NCI-H2107 (cell line): ENCODE measurements at places on chromosomes 4 and X.
A peak's percentile ranks its signal among the peaks of the same experiment; 100 is the strongest.

GRCh38 chr4:20684852-20685763 is 15.2 kb upstream of the PACRGL start:
- no peak for DNase-seq

- DNase-seq, result no peak
Observed at GRCh38 chrX:31279359-31279758, 207.5 kb upstream of the FTHL17 start.

DNA sequence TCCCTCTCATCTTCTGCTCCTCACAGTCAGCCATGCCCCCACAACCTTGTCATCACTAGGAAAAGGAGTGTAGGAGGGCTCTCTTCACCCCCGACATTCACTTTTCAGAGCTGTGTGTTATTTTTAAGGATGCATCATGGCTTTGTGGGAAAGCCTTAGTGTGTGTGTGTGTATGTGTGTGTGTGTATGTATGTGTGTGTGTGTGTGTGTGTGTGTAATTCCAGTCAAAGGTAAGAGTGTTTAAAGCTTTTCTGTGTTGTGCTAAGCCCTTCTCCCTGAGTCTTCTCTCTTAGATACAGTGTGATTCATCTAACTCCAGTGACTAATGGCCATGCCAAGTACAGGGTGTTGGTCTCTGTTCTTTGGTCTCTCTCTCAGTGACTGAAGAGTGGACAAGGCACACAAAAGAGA is 76.6 kb downstream of the CHIC2 start:
- DNase-seq, result no peak

DNA sequence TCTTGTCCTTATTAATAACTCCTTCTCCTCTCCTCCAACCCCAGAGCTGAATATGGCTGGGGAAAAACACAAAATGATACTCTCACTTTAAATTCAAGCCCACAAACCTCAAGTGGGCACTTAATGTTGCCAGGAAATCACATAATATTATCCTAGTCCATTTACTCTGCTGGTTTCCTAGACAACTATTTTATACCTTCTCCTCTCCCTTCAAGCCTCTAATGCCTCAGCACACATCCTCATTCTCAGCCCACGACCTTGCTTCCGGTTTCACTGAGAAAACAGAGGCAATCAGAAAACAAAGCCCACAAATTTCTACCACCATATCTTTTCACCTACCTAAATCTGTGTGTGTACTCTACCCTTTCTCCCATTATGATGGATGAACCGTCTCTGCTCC is 12.1 kb upstream of the CLCN5 start:
- DNase-seq, result peak; percentile 46

- no peak for DNase-seq
Observed at GRCh38 chrX:8579602-8580001, 115.0 kb downstream of the VCX3B start.

GRCh38 chr4:157792716-157793115 is 380.1 kb downstream of the GASK1B start:
- DNase-seq, result no peak

GRCh38 chrX:88244066-88244465 is 503.0 kb upstream of the CPXCR1 start:
- no peak for DNase-seq

DNA sequence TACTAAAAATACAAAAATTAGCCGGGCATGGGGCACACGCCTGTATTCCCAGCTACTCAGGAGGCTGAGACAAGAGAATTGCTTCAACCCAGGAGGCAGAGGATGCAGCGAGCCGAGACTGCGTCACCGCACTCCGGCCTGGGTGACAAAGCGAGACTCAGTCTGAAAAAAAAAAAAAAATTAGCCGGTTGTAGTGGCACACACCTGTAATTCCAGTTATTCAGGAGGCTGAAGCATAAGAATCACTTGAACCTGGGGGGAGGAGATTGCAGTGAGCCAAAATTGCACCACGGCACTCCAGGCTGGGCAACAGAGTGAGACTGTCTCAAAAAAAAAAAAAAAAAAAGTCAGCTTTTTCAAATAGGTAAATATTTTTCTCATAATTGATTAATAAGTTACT is 71.9 kb downstream of the WDFY3 start:
- DNase-seq, result no peak

DNA sequence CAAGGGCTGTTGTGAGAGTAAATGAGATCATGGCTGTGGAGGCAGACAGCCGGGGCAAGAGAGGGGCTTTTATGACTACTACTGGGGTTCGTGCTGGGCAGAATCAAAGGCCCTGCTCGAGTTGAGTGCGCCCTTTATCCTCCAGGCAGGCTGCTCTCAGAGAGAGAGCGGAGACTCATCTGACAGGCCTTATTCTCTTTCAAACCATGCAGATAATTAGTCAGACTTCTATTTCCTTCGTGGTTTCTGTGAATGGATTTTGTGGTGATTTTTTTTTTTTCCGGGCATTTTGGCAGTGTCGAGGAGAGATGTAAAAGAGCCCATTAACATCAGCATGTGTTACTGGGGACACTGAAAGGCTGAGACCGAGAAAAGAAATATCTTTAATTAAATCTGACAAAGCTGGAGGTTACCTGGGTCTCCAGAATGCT is 73.6 kb downstream of the MED28 start:
- peak; percentile 22 for DNase-seq

DNA sequence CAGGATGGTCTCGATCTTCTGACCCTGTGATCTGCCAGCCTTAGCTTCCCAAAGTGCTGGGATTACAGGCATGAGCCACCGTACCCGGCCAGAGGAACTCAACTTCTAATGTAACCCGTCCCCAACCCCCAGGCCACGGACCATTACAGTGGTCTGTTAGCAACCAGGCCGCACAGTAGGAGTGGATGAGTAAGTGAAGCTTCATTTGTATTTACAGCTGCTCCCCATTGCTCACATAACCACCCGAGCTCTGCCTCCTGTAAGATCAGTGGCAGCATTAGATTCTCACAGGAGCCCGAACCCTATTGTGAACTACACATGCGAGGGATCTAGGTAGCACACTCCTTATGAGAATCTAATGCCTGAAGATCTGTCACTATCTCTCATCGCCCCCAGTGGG is 119.6 kb downstream of the SHROOM3 start:
- DNase-seq, result no peak

DNA sequence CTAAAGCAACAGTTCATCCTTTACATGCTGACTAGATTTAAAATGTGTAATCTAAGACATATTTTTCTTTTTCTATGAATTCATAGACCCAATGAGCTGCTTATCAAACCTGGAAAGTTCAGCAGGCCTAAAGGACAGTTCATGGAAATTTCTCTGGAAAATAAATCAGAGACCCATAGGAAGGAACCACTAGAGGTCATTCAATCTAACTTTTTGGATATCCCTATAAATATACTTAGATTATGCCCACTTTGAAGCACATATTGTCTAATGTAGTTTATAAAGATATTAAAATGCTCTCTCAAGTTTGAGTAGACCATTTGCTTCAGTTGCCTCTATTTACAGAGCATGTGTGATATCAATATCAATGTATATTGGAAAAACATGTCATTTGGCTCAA is 473.0 kb downstream of the FAT4 start:
- no peak for DNase-seq

- no peak for DNase-seq
Observed at GRCh38 chr4:19583827-19584569, 667.7 kb upstream of the SLIT2 start.

DNA sequence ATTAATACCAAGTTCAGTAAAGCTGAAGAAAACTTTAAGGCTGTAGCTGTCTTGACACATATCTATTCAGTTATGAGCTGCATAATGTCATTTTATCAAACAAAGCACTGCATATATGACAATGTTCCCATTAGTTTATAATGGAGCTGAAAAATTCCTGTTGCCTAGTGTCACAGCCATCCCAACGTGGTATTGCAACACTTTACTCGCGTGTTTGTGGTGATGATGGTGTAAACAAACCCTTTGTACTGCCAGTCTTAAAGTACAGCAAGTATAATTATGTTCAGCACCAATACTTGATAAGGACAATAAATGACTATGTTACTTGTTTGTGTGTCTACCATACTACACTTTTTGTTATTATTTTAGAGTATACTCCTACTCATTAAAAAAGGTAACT is 1415.6 kb upstream of the PCDH7 start:
- no peak for DNase-seq

GRCh38 chrX:109536439-109537323 is at the start of gene NXT2:
Gene NXT2, plus strand, starts transcription at chrX:109536844. Its CDS starts 163 bp downstream, at chrX:109537007.
- peak; percentile 73 for DNase-seq

GRCh38 chr4:22645481-22646182 is 47.1 kb upstream of the GBA3 start:
- no peak for DNase-seq

DNA sequence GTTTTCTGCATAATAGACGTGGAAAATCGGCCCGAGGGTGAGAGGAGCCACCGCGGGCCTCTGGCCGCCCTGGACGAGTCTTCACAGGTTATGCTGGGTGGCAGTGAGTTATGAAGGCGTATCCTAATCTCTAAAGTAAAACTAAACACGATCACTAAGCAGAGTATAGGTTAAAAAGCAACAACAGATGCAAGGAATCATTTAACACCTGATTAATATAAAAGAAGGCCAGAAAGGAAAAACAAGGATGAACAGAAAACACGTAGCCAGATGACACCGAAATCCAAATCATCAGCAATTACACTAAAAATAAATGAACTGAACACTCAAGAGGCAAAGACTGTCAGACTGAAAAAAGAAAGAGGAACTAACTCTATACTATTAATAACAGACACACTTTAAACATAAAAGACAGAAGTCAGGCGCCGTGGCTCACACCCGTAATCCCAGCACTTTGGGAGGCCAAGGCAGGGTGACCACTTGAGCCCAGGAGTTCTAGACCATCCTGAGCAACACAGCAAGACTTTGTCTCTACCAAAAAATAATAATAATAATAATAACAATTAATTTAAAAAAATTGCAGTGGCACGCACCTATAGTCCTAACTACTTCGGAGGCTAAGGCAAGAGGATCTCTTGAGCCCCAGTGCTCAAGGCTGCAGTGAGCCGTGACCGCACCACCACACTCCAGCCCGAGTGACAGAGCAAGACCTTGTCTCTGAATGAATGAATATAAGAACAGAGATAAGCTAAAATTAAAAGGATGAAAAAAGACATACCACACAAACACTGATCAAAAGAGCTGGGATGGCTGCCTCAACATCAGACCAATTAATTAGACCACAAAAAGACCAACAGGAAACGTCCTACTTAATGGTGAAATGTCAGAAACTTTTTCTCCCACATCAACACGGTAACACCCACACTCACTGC is 30.0 kb downstream of the CTBP1 start:
- no peak for DNase-seq

DNA sequence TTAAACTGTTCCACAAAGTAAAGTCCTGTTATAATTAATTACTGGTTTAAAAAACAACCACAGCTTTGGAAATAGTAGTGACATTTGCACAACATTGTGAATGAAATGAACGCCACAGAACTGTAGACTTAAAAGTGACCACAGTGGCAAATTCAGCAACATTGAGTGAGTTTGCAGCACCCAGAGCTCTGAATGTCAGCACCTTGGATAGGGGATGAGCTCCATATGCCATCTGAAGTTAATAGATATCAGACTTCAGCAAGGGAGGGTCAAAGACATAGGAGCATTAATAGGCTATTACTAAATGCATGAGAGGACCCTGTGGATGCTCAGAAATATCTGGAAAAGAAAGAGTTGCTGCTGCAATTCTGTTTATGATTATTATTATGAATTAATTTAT is 55.3 kb upstream of the KCNIP4 start:
- DNase-seq, result no peak

DNA sequence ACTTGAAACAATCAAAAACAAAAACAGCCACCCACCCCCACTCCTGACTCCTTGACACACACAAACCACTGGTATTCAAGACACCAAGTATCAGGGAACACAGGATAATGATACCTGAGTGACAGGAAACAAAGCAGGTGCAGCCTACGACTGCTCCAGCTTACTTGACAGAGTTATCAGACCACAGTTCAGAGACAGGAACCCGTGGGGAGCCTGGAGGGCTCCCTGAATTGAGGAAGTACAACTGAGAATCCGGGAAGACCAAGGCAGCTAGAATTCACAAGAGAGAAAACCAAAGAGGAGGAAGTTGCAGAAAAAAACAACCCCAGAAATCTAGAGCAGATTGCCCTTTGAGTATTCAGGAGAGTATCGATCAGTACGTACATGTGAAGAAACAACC is 20.5 kb downstream of the COMMD8 start:
- no peak for DNase-seq

GRCh38 chr4:26748811-26749210 is 111.8 kb upstream of the STIM2 start:
- DNase-seq, result no peak

GRCh38 chrX:138740341-138740740 is 28.8 kb upstream of the FGF13 start:
- no peak for DNase-seq

- no peak for DNase-seq
Observed at GRCh38 chr4:16457944-16458343, 231.7 kb upstream of the TAPT1 start.

DNA sequence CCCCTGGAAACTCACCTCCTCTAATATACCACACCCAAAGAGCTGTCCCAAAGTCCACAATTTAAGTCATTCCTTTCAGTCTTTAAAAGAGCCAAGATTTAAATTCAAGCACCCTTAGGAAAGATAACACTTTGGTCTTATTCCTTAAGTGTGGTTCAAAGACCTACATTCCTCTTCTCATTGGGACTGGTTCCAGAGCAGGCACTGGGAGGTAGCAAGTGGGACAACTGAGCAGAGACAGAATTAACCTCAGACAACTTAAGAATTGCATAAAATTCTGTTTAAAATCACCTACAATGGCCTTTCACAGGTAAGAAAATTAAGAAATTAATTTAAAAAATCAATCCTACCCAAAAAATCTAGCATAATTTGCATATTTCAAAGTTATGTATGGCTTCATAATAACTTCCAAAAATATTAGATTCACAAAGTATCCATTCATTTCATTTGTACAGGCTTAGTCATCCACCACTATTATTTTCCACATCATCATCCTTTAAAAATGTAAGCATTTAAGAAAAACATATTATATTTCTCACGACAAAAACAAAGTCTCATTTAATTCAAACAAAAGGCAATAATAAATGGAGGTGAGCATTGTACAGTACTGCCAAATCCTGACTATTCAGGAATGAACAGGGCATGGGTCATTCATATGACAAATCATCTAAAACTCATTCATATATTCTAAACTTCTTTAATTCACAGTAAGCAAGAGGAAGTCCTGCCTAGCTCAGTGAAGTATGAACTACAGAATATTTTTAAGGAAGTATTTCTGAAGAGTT is 13.6 kb downstream of the PRSS12 start:
- DNase-seq, result no peak
